PC-9 (cell line): ENCODE measurements at places on chromosomes 4 and X. TPM values are rescaled to one million over a fixed set of nuclear protein-coding genes. Genes with fewer than 3 reads are reported as not detected.

The HOPX gene
- total RNA-seq: 0.98 and 1.0 TPM in 2 replicates

- no peak for DNase-seq
Measured at GRCh38 chr4:44761306-44761705, 35.0 kb upstream of the GNPDA2 start.

DNA sequence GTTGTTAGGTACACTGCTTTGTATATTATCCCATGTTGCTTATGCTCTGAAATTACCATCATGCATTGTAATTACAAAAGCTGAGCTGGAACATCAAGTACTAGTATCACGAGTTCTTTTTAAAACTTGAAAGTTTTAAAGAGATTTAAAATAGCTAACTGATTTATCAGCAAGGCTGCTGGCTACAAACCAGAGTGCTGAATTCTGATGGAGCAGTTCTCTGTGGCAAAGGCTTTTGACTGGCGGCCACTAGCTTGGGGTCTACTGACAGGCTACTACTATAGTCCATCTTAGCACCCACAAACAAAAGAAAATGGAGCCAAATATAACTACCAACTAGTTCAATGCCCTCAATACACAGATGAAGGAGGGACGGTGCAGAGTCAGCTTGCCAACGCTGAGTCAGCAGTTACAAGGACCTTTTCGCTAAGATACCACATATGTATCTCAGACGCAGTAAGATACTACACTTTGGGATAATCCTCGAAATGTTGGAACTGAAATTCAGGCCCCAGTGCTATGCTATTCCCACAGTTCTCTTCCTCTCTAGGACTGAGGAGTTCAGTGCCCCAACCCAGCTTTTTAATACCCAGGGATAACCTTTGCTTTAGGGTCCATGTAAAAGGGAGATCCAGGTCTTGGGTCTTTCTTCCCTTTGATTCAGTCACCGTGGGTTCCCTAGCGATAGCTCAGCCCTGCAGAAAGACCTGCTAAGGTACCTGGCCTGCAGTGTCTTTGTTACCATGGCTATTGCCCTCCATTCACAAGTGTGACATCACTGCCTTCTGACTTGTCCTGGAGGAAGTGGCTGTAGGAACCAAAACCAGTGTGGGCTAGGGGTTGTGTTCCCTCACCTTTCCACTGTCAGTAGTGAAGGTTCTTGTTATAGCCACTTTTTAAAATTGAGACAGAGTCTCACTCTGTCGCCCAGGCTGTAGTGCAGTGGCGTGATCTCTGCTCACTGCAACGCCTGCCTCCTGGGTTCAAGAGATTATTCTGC lies 22.8 kb downstream of the MFAP3L start:
- DNase-seq: no peak

- no peak for DNase-seq
Measured at GRCh38 chr4:77127837-77128621, 29.0 kb upstream of the CCNG2 start.

- DNase-seq: no peak
Measured at GRCh38 chr4:98903561-98903960, 25.4 kb downstream of the EIF4E start.
